ENCODE measurements at places on chromosomes 7 and 10. TPM values are rescaled to one million over a fixed set of nuclear protein-coding genes. Genes with fewer than 3 reads are reported as not detected.

GRCh38 chr10:116974456-116975005 lies 30.5 kb downstream of the SHTN1 start:
- H3K4me3 ChIP-seq = no peak overlapping the region
- no peak for DNase-seq
- peaks cover 14% of the 10 kb centered on the region for H3K4me1 ChIP-seq
- H3K36me3 ChIP-seq = no peaks in the 10 kb centered on the region
- H3K27me3 ChIP-seq = no peaks in the 10 kb centered on the region

The FAM221A gene
- 25.2 TPM for total RNA-seq

GRCh38 chr10:103660364-103661197 lies 167.1 kb downstream of the NEURL1 start:
- H3K36me3 ChIP-seq = peaks cover 15% of the 10 kb centered on the region
- H3K4me1 ChIP-seq = peaks cover 9% of the 10 kb centered on the region
- DNase-seq = peak; percentile 50
- H3K4me3 ChIP-seq = peak overlapping the region; percentile 92

DNA sequence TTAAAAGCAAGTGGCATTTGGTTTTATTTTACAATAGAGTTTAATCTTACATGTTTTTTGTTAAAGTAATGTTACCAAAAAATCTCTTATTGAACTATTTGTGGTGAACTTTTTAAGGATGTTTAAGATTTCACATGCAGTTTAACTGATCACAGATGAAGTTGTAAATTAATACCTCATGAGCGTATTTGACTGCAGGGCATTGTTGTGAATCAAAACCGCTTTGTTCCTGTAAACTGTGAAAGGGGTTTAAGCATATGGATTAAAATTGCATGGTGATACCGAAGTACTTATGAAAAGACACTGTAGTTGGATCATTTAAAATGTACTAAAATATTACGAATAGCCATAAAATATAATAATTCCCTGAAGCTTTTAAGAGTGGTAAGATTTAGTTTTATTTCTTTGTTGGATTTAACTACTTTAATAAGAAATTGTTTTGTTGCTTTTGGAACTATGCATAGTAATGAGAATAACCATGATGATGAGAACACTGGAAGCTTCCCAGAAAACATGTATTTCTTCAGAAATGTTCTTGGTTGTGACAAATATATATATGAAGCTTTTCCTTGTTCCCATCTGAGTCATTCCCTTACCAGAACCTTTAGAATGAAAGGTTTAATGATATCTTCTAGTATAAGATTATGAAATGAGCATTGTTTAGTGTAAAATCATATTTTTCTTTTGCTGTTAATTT lies 131.3 kb downstream of the ADK start:
- no peaks in the 10 kb centered on the region for H3K36me3 ChIP-seq
- no peak for DNase-seq
- H3K4me1 ChIP-seq = no peaks in the 10 kb centered on the region
- H3K4me3 ChIP-seq = no peak overlapping the region
- H3K27ac ChIP-seq = no peak overlapping the region

DNA sequence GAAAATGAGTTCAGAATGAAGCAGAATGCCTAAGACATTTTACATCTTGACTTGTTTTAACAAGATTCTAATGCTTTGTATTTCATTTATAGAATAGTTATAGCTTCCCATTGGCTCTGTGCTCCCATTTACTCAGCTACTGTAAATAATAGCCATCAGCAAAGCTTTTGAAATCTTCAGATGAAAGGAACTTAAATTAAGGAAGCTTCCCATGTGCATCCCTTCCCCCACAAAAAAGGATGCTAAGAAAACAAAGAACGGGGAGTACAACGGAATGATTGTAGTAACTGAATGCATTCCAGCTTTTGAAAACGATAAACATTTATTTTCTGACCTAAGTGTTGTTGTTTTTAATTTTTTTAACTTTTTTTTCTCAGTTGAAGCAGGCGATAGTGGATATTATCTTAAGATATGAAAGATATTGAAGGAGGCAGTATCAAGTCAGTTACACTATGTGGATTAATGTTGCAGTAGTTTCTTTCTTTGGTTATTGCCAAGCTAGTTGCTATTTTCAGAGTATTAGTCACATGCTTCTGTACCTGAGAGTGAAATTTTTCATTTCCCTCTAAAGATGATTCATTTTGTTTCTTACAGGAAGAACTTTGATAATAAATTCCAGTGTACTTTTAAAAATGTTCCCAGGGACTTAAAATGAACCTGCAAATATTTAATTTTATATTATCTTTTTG lies 129.2 kb downstream of the KCND2 start:
- H3K36me3 ChIP-seq = peaks cover 4% of the 10 kb centered on the region
- no peaks in the 10 kb centered on the region for H3K27me3 ChIP-seq
- H3K27ac ChIP-seq = peak overlapping the region; percentile 77
- no peak for DNase-seq

GRCh38 chr7:38736138-38736537 lies 105.0 kb upstream of the AMPH start:
- peaks cover 8% of the 10 kb centered on the region for H3K4me1 ChIP-seq
- no peak overlapping the region for H3K4me3 ChIP-seq
- no peak for DNase-seq
- H3K36me3 ChIP-seq = peaks cover 26% of the 10 kb centered on the region

DNA sequence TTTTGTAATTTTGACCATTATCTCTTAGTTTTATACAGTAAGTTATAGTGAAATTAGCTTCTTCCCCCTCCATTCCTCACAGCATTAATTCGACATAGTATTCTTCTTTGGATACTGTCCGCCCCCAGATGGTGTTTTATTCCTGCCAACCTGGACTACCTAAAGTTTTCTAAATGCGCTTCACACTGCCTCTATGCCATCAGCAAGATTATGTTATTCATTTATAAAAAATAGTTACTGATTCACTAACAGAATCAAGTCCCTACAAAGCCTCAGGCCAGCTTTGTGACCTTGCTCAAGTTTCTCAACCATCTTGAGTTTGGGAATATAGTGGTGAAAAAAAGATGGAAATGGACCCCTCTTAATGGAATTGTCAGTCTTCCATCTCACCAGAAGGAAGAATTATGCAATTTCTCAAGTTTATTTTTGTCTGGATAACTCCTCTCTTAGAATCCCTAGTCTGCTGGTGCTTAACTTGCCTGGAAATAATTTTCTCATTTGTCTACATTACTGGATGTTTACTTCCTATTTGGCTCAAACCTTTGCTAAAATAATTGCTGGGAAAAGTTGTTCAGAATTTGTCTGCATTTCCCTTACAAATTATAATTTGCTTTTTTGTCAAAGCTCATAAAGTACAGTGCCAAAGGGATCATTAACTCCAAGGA lies 16.7 kb upstream of the FGL2 start:
- peaks cover 20% of the 10 kb centered on the region for H3K4me1 ChIP-seq
- no peak overlapping the region for H3K27ac ChIP-seq
- H3K4me3 ChIP-seq = no peak overlapping the region
- H3K27me3 ChIP-seq = no peaks in the 10 kb centered on the region
- DNase-seq = no peak

- no peaks in the 10 kb centered on the region for H3K36me3 ChIP-seq
- H3K27ac ChIP-seq = no peak overlapping the region
- no peaks in the 10 kb centered on the region for H3K4me1 ChIP-seq
- no peaks in the 10 kb centered on the region for H3K27me3 ChIP-seq
- DNase-seq = no peak
Observed at GRCh38 chr10:19119191-19119590, 70.6 kb downstream of the MALRD1 start.

DNA sequence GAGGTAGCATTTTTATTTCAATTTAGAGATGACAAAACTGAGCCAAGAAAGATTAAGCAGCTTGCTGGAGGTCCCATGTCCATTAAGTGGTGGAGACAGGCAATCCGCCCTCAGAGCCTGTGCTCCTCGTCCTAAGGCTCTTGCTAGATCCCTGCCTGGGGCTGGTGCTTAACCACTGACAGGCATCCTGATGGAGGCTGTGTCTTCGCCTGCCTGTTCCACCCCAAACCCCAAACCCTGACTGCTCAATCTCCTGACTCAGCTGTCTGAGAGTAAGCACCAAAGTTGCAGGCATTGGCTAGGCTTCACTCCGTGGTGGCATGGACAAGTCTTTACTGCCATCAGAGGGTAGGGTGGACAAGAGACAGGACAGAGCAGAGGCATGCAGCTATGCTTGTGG lies 209.4 kb downstream of the POU6F2 start:
- DNase-seq = no peak
- no peaks in the 10 kb centered on the region for H3K4me1 ChIP-seq
- H3K27ac ChIP-seq = no peak overlapping the region
- H3K4me3 ChIP-seq = no peak overlapping the region
- peaks cover 6% of the 10 kb centered on the region for H3K27me3 ChIP-seq
- no peaks in the 10 kb centered on the region for H3K36me3 ChIP-seq

DNA sequence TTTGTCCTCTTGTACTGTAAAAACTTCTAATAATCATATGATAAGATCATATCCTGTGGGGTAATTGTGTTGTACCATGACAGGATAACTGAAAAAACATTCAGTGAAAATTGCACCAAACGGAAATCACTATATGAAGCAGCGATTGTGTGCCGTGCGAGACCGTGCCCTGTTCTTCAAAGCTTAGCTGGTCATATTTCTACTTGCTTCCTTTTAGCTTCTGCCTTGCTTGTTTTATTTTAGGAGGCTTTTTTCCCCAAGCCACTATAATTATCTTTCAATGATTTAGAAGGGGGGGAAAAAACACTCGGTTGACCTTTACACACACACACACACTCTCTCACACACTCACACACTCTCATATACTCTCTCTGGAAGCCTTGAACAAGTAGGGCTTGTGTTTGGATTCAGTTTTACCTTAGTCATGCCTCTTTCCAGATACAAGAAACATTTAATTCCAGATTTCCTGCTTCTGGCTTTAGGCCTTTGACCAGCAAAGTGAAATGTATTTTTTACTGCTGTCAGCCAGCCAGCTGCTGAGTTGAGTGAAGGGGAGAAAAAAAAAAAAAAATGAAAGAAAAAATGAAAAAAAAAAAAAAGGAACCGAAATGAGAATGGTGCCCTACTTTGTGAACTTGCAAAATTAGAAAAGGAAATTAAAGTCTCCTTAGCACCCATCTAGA lies 181.4 kb downstream of the ARID5B start:
- DNase-seq = peak; percentile 21
- peak overlapping the region; percentile 27 for H3K4me3 ChIP-seq

The PNLIPRP3 gene
- total RNA-seq = not detected

DNA sequence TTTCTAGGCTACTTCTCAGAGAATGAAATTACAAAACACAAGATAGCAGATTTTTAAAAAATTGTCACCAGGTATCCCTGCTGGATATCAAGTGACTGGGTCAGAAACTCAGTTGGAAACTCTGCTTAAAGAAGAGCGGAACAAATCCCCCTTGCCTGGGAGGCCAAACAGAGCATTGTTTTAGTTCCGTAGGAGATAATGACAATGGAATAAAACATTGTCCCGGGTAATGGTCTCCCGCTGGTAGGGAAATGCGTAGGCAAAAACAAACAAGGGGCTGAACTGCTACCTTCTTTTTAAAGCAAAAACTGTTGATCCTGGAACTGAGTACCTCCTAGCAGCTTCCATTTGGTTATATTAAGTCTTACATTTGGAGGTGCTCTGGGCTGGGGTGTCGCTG lies 21.3 kb upstream of the VAX1 start:
- H3K27ac ChIP-seq = no peak overlapping the region
- H3K4me3 ChIP-seq = no peak overlapping the region
- DNase-seq = no peak
- H3K4me1 ChIP-seq = no peaks in the 10 kb centered on the region

The OSBPL3 gene
- 136 TPM for total RNA-seq

- H3K36me3 ChIP-seq = no peaks in the 10 kb centered on the region
- no peak overlapping the region for H3K4me3 ChIP-seq
- no peaks in the 10 kb centered on the region for H3K27me3 ChIP-seq
- DNase-seq = no peak
- no peaks in the 10 kb centered on the region for H3K4me1 ChIP-seq
Observed at GRCh38 chr10:102281102-102281487, 35.8 kb downstream of the GBF1 start.

The FBXL15 gene
- total RNA-seq = 6.4 TPM

DNA sequence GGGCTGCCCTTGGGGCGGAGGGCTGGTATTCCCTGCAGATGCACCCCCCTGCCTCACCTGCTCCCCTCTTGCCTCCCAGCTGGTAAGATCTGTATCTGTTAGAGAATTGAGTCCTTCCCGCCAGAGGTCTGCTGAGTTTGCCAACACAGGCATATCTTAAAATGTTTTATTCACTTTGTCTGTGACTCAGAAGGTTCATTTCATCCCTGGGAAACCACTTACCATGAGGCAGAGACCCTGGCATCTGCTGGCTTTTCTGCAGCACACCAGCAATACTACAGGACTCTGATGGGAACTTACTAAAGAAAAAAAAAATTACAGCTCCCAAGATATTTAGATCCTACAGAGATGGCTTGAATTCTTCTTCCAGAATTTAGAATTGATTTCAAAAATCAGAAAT lies 131.3 kb downstream of the PLPP4 start:
- peaks cover 8% of the 10 kb centered on the region for H3K4me1 ChIP-seq
- H3K27me3 ChIP-seq = peaks cover 4% of the 10 kb centered on the region
- no peaks in the 10 kb centered on the region for H3K36me3 ChIP-seq
- DNase-seq = no peak
- no peak overlapping the region for H3K4me3 ChIP-seq

The PAPOLB gene
- not detected for total RNA-seq

DNA sequence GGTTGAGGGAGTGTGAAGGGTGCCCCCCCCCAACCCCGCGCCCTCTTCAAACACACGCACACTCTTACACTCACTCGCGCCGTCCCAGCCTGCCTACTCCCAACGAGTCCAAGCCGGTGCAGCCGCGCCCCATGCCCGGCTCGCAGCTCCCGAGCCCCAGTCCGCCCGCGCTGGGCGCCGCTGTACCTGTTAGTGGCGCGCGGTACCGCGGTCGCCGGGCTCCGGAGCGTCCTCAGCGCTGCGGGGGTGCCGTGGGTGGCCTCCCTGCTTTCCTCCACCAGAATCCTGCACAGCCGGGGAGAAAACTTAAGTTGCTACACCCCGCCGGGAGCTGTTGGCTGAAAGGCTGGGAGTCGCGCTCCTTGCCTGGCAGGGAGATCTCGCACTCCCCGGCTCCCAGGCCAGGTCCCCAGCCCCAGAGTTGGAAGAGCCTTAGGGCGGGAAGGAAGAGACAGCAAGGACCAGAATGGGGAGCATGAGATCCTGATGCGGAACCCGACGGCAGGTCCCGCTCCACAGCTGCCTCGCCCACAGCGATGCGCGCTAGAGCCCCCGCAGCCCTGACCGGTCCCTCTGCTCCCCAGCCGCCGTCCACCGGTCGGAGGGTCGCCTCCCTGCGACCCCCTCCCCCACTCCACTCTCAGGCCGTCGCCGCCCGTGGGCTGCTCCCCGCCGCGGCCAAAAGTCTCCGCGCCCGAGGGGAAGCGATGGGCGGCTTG lies 863 bp downstream of the ST8SIA6 start:
- peak overlapping the region; percentile 81 for H3K4me3 ChIP-seq
- DNase-seq = peak; percentile 47

- DNase-seq = peak; percentile 64
- no peak overlapping the region for H3K27ac ChIP-seq
- H3K4me1 ChIP-seq = no peaks in the 10 kb centered on the region
- no peak overlapping the region for H3K4me3 ChIP-seq
- no peaks in the 10 kb centered on the region for H3K36me3 ChIP-seq
Observed at GRCh38 chr10:102596506-102596971, 47.7 kb upstream of the TRIM8 start.

The HABP2 gene
- total RNA-seq = 1.0 TPM

Measured in Calu3 (cell line).